Astrocyte (in vitro differentiated cells and primary cell): ENCODE measurements at places on chromosomes 5 and 9.

GRCh38 chr5:79255786-79256557, 20.0 kb downstream of the JMY start:
- DNase-seq, result peak; percentile 5

DNA sequence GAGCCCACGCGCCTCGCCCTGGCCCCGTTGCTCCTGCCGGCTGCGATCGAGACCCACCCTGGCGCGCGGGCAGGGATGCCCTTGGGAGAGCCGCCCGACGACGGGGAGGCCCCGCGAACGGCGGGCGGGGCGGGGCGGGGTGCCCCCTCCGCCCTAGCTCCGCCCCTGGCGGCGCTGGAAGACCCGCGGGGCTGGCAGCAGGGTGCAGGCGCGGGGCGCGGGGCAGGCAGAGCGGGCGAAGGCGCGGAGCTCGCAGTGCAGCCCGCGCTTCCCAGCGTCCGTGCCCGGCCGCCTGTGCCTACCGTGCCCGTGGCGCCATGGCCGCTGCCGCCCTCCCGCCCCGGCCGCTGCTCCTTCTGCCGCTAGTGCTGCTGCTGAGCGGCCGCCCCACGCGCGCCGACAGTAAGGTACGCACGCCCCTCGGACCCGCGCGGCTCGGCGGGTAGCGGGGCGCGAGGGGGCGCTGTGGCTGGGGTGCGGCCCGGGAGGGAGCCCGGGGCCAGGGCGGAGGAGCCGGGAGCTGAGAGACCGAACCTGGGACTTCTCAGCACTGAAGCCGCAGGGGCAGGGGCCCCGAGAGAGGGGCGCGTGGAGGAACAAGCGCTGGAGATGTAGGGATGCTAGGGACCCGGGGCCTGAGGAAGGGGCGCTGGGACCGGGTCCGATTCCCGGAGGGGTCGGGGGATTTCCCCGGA, at the start of gene OLFML2A:
TSS of gene OLFML2A (plus strand) at position 180 of the 695 bp plus-strand sequence. CDS start at position 318, 138 bp downstream.
- DNase-seq, result no peak

DNA sequence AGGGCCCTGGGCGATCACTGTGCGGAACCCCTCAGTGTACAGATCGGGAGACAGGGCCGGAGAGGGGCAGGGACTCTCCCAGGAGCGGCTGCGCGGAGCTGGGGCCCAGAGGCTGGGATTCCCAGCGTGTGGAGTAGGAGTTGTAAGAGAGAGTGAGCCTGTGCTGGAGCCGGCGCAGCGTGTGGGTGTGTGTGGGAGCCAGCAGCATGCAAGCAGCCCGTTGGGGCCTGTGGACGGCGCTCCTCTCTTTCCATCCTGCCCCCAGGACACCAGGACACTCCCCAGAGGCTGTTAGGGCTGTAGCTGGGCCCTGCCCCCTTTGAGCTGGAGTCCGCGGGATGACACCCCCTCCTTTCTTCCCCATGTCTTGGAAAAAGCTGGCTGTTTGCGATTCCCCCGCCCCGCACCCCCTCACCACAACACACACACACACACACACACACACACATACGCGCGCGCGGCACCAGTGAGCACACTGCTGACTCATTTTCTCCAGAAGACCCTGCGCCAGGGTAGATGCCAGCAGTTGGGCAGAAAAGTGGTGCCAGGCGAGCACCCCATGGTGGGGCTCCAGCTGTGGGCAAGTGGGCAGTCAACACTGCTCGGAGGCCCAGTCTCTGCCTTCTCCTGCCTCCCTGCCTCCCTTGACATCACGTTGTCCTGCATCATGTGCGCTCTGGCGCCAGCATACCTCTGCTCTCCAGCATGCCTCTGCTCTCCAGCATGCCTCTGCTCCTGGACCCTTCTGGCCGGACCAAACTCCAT, 1.5 kb downstream of the COL27A1 start:
- DNase-seq, result peak; percentile 85

GRCh38 chr9:89642789-89643188, 38.0 kb downstream of the GADD45G start:
- DNase-seq, result peak; percentile 21

DNA sequence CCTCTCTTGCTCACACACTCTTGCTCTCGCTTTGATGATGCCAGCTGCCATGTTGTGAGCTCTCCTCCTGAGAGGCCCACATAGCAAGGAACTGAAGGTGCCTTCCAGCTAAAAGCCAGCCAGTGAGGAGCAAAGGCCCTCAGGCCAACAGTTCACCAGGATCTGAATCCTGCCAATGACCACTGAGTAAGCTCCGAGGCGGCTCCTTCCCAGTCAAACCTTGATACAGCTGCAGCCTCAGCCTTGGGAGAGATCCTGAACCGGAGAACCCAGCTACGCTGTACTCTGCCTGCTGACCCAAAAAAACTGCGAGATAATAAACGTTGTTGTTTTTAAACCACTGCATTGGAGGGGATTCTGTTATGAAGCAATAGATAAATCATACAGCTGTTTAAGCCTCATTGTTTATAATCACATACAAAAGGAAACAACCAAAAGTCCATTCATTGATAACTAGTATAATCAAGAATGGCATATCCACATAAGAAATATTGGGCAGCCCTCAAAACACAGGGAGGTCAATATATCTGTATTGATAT, 49.0 kb upstream of the IFNK start:
- no peak for DNase-seq

DNA sequence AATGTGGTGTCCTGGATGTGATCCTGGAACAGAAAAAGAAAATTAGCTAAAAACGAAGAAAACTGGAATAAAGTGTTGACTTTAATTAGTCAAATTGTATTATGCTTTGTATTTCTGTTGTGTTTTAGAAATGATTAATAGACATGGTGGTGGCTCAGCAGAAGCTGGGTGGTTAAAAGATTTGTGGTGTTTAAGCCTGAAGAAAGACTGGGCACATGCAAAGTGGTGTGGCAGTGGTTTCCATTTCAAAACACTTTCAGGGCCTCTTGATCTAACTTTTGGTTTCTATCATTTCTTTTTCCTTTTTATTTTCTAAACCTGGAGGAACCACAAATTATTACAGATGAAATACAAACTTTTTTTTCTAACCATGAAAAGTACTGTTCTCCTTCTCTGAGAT, 44.1 kb downstream of the ADGRV1 start:
- no peak for DNase-seq
